Activated CD4-positive, alpha-beta T cell treated with anti-CD3 and anti-CD28 coated beads, Interleukin-2, amount 50 U/mL, for 1 hour (primary cell): ENCODE measurements at places on chromosomes 2 and 18.

DNA sequence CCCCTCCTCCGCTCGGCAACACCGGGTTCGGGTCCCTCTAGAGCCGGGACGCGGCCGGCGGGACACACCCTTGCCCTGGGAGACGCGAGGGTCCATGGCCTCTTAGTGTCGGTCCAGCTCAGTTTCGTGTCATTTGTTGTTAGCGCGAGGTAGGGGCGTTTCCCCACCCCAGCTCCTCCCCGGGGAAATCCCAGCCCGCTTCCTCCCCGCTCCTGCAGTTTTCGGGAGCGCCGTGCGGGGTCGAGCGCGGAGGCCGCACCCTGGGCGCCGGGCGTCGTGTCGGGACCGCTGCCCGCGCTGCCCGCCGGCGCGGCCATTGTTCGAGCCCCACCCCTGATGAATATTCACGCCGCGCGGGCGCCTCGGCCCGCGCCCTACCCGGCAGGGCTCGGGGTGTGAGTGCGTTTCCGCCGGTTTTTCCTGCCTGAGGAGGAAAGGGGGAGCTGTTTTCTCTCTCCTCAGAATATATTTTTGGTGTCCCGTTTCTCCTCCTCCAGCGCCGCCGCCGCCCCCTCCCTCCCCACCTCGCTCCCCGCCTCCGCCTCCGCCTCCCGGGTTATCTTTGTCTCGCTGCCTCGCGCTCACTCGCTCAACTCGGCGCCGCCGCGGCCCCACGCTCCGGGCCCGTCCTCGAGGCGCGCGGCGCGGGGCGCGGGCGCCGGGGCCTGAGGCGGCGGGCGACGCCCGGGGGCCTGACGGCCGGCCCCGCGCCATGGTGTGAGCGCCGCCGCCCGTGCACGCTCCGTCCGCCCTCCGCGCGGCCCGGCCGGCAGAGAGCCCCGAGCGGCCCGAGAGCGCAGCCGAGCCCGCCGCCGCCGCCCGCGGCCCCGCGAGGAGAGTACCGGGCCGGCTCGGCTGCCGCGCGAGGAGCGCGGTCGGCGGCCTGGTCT, at the start of gene MAP4K4:
TSS of gene MAP4K4 (plus strand) at position 584 of the 890 bp plus-strand sequence. CDS start 374 bp downstream, outside the sequence.
- DNase-seq: peak; percentile 81

GRCh38 chr18:54129448-54130067, 94.9 kb downstream of the MBD2 start:
- no peak for DNase-seq

- no peak for DNase-seq
These were observed 68.5 kb downstream of the TMEM237 start for GRCh38 chr2:201574766-201575165.

DNA sequence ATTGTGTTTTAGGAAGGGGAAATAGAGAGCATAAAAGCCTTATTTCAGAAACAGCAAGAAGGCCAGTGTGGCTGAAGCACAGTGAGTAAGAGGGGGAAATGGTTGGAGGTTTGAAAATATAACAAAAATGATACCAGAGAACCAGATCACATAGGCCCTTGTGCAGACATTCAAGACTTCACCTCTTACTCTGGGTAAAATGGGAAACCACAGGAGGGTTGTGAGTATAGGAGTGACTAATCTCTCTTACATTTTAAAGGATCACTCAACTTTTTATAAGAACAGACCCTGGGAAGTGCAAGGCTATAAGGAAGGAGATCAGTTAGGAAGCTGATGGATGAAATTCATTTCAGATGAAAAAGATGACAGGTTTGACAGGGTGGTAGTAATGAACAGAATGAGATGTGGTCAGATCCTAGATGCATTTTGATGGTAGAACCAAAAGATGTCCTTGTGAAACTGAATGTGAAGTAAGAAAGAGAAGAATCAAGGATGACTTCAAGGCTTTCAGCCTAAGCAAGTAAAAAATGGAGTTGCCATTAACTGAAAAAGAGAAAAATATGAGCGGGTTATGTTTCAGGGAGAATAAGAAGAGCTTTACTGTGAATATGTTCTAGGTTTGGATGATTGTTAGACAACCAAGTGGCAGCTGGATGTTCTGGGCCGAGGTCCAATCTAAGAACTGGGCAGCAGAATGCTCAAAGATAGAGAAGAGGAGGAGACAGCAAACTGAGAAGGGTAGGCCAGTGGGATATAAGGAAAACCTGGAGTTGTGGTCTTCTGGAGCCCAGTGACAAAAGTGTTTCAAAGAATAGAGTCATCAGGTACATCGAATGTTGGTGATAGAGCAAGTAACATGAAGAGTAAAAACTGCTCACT, 65.1 kb downstream of the USP40 start:
- DNase-seq: no peak

- DNase-seq: no peak
These were observed 18.5 kb downstream of the KCNJ13 start for GRCh38 chr2:232757905-232758304.

DNA sequence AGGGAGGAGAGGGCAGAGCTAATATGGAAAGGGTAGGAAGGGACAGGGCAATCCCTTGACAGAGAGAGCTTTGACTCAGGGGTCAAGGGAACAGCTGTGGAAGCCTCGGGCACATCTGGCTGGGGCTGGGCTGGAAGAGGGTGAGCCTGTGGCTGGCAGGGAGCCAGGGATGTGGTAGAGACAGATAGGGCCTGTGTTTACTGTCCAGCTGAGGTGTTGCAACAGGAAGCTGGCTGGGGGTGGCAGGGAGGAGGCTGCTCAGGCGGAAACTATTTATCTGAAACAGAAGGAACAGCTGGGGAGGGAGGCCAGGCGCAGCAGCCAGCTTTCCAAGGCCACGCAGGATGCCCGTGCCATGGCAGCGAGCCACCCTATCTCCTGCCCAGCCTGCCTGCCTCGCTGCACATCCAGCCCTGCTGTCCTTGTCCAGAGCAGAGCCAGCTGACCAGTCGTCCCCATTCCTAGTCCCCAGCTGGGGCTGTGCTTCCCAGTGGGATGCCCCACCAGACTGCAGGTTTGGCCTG, 264.7 kb downstream of the CYP26B1 start:
- no peak for DNase-seq
